ENCODE measurements at places on chromosomes 7 and 10.

DNA sequence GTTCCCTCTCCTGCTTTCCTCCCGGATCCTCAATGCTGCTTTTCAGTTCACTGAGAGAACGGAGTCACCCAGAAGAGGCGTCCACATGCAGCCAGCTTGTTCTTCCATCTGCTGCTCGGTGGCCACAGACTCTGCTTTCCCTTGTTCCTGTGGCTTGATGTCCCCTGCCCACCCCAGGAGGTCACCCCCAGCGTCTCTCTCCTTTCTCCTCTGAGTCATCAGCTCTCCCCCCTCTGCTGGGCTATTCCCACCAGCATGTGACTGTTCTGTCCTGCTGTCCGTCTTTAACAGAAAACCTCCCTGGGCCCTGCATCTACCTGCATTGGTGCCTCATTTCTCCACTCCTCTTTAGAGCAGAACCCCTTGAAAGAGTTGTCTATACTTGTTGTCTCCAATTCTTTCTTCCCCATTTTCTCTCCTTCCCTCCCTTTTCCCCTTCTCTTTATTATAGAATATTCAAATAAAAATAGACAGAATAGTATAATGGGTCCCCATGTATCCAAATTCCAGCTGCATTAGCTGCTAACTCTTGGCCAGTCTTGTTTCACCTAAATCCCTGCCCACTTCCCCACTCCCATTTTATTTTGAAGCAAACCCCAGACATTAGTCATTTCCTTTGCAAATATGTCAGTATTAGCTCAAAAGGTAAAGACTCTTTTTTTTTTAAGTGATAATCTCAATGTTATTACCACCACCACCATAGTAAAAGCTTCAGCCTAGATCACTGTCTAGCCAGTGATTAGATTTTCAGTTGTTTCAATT lies 4.1 kb downstream of the ZNF282 start:
- DNase-seq: no peak

- DNase-seq: no peak
Observed at GRCh38 chr10:93513091-93513490, 16.7 kb downstream of the CEP55 start.

DNA sequence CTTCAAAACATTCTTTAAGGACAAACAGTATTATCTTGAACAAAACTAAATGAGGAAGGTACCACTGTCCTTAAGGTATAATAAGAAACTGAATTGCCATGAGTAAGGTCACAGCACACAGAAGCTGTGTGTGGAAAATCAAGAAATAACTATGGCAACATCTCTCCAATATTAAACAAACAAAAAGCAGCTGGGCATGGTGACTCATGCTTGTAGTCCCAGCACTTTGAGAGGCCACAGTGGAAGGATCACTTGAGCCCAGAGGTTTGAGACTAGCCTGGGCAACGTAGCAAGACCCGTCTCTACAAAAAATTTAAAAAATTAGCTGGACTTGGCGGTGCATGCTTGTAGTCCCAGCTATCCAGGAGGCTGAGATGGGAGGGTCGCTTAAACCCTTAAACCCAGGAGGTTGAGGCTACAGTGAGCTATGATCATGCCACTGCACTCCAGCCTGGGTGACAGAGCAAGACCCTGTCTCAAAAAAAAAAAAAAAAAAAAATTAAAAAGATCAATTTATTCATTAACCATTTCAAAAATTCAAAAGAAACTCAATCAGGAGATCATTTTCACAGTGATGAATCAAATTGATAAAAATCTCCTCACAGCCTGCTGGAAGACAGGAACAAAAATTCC lies 195.4 kb downstream of the SKIDA1 start:
- no peak for DNase-seq

DNA sequence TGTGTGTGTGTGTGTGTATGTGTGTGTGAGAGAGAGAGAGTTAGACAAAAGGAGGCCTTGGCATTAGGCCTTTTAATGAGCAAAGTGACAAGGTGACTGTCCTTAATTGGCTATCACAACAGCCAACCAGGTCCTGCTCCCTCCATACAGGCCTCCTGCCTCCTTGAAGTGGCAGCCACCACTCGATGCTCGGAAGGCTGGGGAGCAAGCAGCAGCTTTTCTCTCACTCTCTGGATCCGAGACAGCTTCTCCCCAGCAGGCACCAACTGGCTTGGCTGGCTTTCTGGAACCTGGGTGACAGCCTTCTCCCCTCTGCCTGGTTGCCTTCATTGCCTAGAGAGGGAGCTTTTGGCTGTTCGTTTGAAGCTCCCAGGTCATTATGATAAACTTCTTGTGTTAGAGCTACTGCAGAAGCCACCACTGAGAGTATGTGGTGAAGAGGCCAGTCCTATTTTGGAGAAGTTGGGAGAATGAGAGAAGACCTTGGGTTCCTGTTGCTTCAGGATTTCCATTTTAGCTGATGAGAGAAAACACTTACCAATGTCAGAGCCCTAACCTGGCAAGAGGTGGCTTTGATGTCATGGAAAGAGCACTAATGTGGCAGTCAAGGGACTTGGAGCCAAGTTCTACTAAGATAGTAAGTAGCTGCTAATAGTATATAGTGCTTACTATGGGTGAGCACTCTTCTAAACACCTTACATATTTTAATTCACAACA lies 37.6 kb downstream of the RPS24 start:
- DNase-seq: no peak

GRCh38 chr7:23418046-23418445 lies 52.2 kb downstream of the IGF2BP3 start:
- no peak for DNase-seq

Data from GF-D8 (cell line).